ENCODE measurements at places on chromosomes 7 and 10.
A peak's percentile ranks its signal among the peaks of the same experiment; 100 is the strongest.

- DNase-seq, result no peak
These were observed 53.4 kb upstream of the FHIP2A start for GRCh38 chr10:114767986-114768821.

- DNase-seq, result peak; percentile 91
These were observed 16.9 kb upstream of the CDK14 start for GRCh38 chr7:90579181-90579688.

GRCh38 chr10:121617176-121617575 is 18.9 kb upstream of the FGFR2 start:
- DNase-seq, result no peak

- no peak for DNase-seq
These were observed 116.9 kb upstream of the CHST15 start for GRCh38 chr10:124210263-124210662.

- no peak for DNase-seq
These were observed 138.0 kb downstream of the PRKAG2 start for GRCh38 chr7:151738925-151739324.

- DNase-seq, result no peak
These were observed 543.2 kb upstream of the SEMA3D start for GRCh38 chr7:85730012-85730411.

DNA sequence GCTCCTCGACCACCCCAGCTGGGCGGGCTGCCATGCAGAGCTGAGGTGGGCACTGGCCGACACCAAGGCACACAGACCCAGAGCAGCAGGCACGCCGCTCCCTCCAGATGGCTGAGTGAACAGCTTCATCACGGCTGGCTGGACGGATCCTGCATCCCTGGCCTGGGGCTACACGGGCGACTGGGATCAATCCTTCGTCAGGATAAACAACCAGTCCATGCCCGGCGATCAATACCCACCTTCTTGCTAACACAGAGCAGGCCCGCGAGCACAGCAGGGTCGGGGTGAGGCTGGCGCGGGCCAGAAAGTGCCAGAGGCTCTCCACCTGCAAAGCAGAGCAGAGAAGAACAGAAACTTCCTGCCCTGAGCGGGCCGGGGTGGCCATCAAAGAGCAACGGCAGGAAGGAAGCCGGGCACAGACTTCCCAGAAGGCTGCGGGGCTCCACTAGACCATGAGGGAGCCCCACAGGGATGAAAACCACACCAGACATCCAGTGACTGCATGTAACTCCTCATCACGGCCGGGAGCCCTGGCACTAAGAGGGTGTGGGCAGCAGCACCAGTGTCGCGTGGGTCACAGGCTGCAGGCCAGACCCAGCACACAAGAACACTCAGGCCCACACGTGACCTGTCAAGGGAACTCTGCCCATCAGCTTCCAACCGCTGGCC is 166.4 kb downstream of the MAD1L1 start:
- no peak for DNase-seq

- DNase-seq, result no peak
These were observed 37.0 kb downstream of the TBC1D12 start for GRCh38 chr10:94439275-94439861.

- peak; percentile 24 for DNase-seq
These were observed 26.2 kb upstream of the SEC61G start for GRCh38 chr7:54785261-54785660.

DNA sequence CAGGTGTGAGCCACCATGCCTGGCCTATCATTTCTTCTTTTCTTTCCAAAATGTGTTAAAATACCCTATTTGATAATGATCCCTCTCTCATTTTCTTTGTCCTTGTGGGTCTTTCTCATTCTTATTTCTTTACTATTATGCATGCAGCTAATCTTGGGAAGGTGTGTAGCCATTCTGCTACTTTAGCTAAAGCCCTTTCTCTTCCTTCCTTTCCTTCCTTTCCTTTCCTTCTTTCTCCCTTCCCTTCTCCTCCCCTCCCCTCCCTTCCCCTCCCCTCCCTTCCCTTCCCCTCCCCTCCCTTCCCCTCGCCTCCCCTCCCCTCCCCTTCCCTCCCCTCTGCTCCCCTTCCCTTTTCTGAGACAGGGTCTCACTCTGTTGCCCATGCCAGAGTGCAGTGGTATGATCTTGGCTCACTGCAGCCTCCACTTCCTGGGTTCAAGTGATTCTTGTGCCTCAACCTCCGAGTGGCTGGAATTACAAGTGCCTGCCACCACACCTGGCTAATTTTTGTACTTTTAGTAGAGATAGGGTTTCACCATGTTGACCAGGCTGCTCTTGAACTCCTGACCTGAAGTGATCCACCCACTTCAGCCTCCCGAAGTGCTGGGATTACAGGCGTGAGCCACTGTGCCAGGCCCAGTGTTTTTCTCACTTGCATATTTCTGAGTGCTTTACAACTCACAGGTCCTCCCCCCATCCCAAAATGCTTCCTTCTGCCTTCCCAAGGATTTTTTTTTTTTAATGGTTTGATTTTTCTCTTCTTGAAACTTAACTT is 42.3 kb downstream of the HIP1 start:
- no peak for DNase-seq

DNA sequence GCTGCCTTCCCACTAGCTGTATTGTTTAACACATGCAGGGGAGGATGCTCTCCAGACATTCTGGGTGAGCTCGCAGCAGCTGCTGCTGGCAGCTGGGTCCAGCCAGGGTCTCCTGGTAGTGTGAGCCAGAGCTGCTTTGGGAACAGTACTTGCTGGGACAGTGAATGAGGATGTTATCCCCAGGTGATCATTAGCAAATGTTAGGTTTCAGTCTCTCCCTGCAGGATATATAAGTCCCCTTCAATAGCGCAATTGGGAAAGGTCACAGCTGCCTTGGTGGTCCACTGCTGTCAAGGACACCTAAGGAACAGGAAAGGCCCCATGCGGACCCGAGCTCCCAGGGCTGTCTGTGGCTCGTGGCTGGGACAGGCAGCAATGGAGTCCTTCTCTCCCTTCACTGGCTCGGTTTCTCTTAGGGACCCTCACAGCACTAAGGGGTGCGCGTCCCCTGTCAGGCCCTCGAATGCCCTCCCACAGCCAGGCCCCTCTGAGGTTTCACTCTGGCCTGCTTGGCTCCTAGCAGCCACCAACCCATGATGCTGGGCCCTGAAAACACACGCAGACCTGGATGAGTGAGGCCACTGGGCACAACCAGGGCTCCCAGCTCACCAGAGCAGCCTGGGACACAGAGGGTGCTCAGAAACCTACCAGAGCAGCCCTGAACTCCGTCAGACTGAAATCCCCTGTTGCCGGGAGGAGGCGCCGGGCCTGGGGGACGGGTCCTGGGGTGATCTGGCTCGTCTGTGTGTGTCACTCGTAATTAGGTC is 173.0 kb upstream of the LANCL2 start:
- DNase-seq, result no peak

- no peak for DNase-seq
These were observed 85.1 kb downstream of the CARD11 start for GRCh38 chr7:2958416-2959102.

DNA sequence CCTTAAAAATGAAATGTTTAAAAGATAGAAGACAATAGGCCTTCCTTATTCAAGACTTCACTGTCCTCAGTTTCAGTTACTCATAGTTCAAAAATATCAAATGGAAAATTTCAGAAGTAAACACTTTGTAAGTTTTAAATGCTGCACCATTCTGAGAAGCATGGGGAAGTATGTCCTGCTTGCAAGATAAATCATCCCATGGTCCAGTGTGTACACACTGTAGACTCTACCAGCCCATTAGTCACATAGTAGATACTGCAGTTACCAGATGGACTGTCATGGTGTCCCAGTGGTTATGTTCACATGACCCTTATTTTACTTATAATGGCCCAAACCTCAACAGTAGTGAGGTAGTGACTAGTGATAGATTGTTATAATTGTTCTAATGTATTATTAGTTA is 69.5 kb downstream of the PTPN12 start:
- DNase-seq, result no peak

Data from fibroblast of skin of right biceps (primary cell).